ENCODE measurements at places on chromosomes 12 and 14.

- no peaks in the 10 kb centered on the region for H3K27me3 ChIP-seq
- DNase-seq = no peak
- H3K36me3 ChIP-seq = peaks cover 72% of the 10 kb centered on the region
- peak overlapping the region; percentile 93 for H3K27ac ChIP-seq
- H3K4me3 ChIP-seq = no peak overlapping the region
- H3K4me1 ChIP-seq = peaks cover 18% of the 10 kb centered on the region
Observed at GRCh38 chr12:6569312-6569711, 1.2 kb upstream of the NOP2 start.

GRCh38 chr12:52680363-52680762, at the start of gene KRT1:
KRT1 (minus strand) TSS chr12:52680407; CDS start chr12:52680348, 59 bp downstream.
- H3K27ac ChIP-seq = no peak within 1 kb of the TSS
- H3K36me3 ChIP-seq = no peaks in the 10 kb centered on the region
- H3K27me3 ChIP-seq = no peaks in the 10 kb centered on the region
- H3K4me1 ChIP-seq = peaks cover 16% of the 10 kb centered on the region
- DNase-seq = no peak

GRCh38 chr12:52657250-52657902, 5.4 kb upstream of the KRT2 start:
- no peak overlapping the region for H3K27ac ChIP-seq
- no peaks in the 10 kb centered on the region for H3K36me3 ChIP-seq
- peaks cover 27% of the 10 kb centered on the region for H3K27me3 ChIP-seq
- no peak for DNase-seq
- no peaks in the 10 kb centered on the region for H3K4me1 ChIP-seq
- H3K4me3 ChIP-seq = no peak overlapping the region

DNA sequence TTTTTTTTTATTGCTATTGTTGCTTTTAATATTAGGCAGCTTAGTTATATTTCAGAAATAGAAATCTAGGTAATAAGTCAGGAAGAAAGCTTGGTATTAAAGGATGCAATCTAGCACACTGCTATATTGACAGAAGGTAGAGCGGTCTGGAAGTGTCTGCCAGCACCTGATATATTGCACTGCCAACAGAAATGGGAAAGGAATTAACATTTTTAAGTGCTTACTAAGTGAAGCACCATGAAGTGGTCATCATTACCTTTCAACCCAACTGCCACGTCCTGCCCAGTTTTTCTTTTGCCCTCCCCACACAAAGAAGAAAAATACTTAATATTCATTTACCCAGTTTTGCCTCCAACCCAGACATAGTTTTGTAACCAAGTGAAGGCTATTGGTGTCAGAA, 163.5 kb downstream of the KITLG start:
- H3K4me1 ChIP-seq = peaks cover 35% of the 10 kb centered on the region
- no peak overlapping the region for H3K4me3 ChIP-seq
- H3K27me3 ChIP-seq = no peaks in the 10 kb centered on the region

DNA sequence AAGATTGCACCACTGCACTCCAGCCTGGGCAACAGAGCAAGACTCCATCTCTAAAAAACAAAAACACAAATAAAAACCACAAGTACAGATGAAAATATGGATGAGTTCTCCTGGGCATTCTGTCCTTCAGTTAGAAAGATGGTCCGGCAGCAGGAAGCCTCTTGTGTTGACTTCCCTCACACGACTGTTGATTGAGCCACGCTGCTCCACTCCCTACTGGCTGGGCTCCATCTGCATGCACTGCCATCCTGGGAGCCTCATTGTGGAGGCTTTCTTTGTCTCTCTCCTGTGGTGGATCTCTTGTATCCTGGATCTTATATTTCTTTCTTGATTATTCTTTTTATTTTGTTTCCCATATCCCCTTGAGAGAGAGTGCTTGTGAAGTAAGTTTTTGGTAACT, 30.8 kb upstream of the TBC1D30 start:
- no peaks in the 10 kb centered on the region for H3K36me3 ChIP-seq
- H3K4me3 ChIP-seq = no peak overlapping the region
- DNase-seq = no peak
- H3K4me1 ChIP-seq = no peaks in the 10 kb centered on the region
- no peak overlapping the region for H3K27ac ChIP-seq

- DNase-seq = no peak
- H3K27me3 ChIP-seq = no peaks in the 10 kb centered on the region
- no peak overlapping the region for H3K27ac ChIP-seq
- H3K36me3 ChIP-seq = no peaks in the 10 kb centered on the region
- H3K4me3 ChIP-seq = no peak overlapping the region
Observed at GRCh38 chr14:77007975-77008421, 20.5 kb downstream of the IRF2BPL start.

- DNase-seq = no peak
- H3K36me3 ChIP-seq = no peaks in the 10 kb centered on the region
- no peak overlapping the region for H3K4me3 ChIP-seq
Observed at GRCh38 chr12:67996347-67996746, 7.1 kb downstream of the IFNG-AS1 start.

DNA sequence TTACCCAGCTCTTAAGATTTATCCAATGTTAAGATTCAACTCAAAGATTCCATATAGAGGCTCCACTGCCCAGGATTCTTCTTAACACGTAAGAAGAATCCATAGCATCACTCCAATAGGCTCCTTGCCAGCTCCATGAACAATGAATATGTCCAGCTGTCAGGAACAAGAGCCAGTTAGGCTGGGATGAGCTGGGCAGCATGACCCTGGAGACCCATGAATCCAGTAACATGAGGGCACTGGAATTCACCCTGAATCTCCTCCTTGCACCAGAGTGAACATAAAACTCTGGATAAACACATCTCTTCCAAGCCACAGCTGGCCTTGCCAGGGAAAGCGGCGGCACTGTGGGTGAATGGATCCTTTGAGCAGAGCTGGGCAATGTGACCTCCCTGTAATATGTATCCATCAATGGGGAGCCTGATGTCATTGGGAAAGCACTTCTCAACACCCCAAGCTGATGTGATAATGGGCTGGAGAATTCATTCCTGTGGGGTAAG, 24.4 kb upstream of the TC2N start:
- no peaks in the 10 kb centered on the region for H3K27me3 ChIP-seq
- no peak for DNase-seq
- peaks cover 4% of the 10 kb centered on the region for H3K36me3 ChIP-seq
- H3K27ac ChIP-seq = peak overlapping the region; percentile 45
- H3K4me1 ChIP-seq = peaks cover 33% of the 10 kb centered on the region

DNA sequence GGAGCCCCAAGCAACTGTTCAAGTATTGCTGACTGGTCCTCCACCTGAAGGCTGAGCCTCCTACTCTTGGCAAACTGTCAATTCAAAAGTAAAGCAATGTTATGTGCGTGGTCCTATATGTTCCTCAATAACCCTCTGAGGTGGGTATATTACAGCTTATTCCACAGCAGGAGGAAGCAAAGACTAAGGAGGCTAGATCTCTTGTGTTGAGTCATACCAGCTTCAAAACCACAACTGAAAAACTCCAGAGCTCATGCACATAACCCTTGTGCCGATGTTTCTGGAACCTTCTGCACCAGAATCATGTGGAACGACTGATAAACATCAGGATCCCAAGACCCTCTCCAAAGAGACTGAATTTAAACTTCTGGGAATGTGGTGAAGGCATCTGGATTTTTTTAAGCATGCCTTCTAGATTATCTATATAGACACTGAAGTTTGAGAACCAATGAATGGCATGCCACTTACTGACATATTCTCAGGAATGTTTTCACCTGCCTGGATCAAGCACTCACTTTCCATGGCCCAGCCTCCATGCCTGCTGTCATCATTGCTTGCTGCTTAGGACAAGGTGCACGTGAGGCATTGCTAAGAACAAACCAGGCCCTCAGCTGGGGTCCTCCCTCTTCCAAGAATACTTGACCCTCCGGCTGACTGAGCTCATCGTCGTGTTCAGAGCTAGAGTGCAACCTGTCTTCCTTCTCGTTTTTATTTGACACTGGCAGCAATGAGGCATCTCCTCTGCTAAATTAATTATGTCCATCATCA, 194.7 kb downstream of the BCL11B start:
- no peaks in the 10 kb centered on the region for H3K36me3 ChIP-seq
- peak; percentile 45 for DNase-seq
- H3K4me3 ChIP-seq = no peak overlapping the region
- H3K4me1 ChIP-seq = no peaks in the 10 kb centered on the region
- H3K27ac ChIP-seq = no peak overlapping the region

GRCh38 chr12:122688291-122688690, 14.9 kb downstream of the HCAR2 start:
- H3K27me3 ChIP-seq = no peaks in the 10 kb centered on the region
- H3K4me1 ChIP-seq = no peaks in the 10 kb centered on the region
- no peak overlapping the region for H3K27ac ChIP-seq
- H3K36me3 ChIP-seq = no peaks in the 10 kb centered on the region

DNA sequence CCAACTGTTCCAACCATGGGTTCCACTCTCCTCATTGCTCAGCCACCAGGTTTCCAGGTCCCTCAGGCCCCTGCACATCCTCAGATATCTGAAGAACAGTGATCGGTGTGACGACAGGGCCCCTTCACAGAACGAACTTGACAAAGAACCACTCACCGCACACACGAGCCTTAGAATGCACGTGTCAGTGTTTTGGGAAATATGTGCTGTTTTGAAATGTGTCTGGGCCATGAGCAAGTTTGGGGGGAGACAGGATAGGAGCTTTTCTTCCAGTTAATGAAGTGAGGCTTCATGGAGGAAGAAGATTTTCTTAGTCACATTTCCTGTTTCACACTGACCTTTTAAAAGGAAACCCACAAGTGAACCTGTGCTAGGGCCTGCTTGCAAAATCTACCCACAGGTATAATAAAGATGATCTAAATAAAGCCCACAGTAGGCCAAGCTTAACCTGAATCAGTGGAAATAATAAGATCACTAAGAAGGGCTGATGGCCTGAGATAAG, 58.6 kb downstream of the ZFP36L1 start:
- no peaks in the 10 kb centered on the region for H3K27me3 ChIP-seq
- DNase-seq = no peak
- peaks cover 68% of the 10 kb centered on the region for H3K4me1 ChIP-seq
- H3K4me3 ChIP-seq = no peak overlapping the region

- H3K27me3 ChIP-seq = no peaks in the 10 kb centered on the region
- no peak overlapping the region for H3K4me3 ChIP-seq
- H3K4me1 ChIP-seq = no peaks in the 10 kb centered on the region
- no peak for DNase-seq
Observed at GRCh38 chr12:71448150-71448581, 8.6 kb downstream of the LGR5 start.

DNA sequence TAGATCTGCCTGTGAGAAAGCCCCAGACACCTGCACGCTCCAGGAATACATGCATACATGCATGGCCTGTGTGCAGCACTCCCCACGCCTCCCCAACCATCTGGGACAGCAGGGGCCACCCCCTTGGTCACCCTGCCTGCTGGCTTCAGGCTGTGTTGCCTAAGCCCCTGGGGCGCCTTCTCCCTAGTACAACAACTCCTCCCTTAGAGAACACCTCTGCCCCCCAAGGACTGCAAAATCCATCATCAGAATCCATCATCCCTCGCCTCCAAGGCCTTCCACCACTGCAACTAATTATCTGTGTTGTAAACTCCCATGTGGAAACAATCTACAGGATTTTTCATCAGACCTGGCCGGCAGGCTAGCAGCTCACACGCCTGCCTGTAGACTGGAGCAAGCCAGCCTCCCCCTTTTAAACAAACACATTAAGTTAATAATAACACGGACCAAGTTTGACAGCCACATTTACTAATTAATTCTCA, 36.8 kb downstream of the ZFP36L1 start:
- no peaks in the 10 kb centered on the region for H3K36me3 ChIP-seq
- no peaks in the 10 kb centered on the region for H3K27me3 ChIP-seq
- peaks cover 17% of the 10 kb centered on the region for H3K4me1 ChIP-seq
- H3K27ac ChIP-seq = no peak overlapping the region

DNA sequence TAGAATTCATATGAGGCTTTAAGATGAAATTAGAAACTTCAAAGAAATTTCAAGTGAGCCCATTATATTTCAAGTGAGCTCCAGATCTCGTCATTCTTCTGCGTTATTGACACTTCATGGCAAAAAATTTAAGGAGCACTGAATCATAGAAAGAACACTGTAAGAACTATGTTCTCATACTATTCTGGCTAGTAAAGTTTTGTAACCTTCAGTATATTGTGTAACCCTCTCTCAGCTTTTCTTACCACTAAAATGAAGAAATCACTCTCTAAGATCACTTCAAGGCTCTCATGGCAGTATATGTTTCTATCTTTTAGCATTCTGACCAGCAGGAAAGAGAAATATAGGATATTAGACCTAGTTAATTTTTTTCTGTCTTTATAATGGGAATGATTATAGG, 6.3 kb downstream of the GPHN start:
- H3K36me3 ChIP-seq = no peaks in the 10 kb centered on the region
- H3K27ac ChIP-seq = no peak overlapping the region
- peaks cover 11% of the 10 kb centered on the region for H3K4me1 ChIP-seq
- no peak overlapping the region for H3K4me3 ChIP-seq

DNA sequence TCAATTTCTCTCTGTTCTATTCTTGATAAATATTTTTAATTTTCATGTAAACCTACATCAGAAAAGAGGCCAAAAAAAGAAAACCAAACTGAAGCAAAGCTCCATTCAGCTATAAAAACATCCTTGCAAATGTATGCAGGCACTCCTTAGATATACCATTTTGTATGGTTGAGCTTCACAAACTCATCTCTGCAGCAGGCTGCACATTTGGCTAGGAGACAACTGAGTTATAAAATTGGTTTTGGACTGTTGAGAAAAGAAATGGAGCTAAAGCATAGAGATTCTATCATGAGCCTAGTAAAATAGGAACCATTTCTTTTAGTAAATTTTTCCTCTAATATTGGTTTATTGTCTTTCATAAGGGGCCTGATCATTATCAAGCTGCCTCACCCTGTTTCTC, 156.4 kb downstream of the SYT1 start:
- H3K36me3 ChIP-seq = no peaks in the 10 kb centered on the region
- DNase-seq = no peak
- no peaks in the 10 kb centered on the region for H3K4me1 ChIP-seq

DNA sequence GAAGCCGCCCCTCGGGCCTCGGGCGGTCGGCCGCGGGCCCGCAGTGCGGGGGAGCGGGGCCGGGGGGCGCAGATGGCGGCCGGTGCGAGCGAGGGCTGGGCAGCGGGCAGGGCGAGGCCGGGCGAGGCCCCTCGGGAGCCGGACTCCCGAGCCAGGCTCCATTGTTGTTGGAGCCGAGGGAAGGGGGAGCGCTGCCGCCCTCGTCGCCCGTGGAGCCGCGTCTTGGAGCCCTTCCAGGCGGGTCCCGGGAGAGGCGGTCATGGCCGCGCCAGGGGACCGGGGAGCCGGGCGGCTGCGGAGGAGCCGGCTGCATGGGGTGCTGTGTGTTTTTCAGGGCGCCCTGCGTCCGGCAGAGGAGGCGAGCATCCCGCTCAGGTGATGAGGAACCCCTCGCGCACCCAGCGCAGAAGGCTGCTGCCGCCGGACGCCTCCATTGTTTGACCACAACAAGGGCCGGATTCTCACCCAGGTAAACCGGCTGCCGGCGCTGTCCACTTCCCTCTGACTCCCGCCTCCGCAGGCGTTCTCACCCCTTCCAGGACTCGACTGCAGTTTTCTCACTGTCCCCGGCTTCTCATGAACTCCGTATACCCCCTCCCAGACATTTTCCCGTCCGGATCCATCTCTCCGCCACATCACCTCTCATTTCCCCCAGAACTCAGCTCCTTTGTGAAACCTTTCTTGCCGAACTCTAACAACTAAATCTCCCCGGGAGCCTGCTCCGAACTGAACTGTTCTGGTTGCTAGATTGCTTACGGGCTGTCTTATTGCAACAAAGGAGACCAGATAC, 732 bp downstream of the ZNF664 start:
- DNase-seq = peak; percentile 92
- no peaks in the 10 kb centered on the region for H3K36me3 ChIP-seq
- peaks cover 44% of the 10 kb centered on the region for H3K4me1 ChIP-seq

- H3K27ac ChIP-seq = no peak overlapping the region
- no peak for DNase-seq
- peaks cover 11% of the 10 kb centered on the region for H3K4me1 ChIP-seq
- no peak overlapping the region for H3K4me3 ChIP-seq
- peaks cover 36% of the 10 kb centered on the region for H3K36me3 ChIP-seq
- no peaks in the 10 kb centered on the region for H3K27me3 ChIP-seq
Observed at GRCh38 chr14:92677087-92677668, 71.2 kb downstream of the LGMN start.

Data from esophagus muscularis mucosa (tissue), 4 donors.